Activated naive CD4-positive, alpha-beta T cell treated with anti-CD3 and anti-CD28 coated beads, Interleukin-2, amount 10 ng/mL, durations not matched to agents 5 hours and 36 hours (primary cell): ENCODE measurements at places on chromosomes 11 and 22. TPM values are rescaled to one million over a fixed set of nuclear protein-coding genes. Genes with fewer than 3 reads are reported as not detected.

The SAA2 gene
- total RNA-seq = not detected

The C11orf16 gene
- total RNA-seq = not detected

The MUC5AC gene
- not detected for total RNA-seq

The MAJIN gene
- 0.20 TPM for total RNA-seq

The DBX1 gene
- total RNA-seq = not detected

The OSBPL5 gene
- total RNA-seq = 8.1 TPM

The AQP11 gene
- 0.31 TPM for total RNA-seq

The MS4A1 gene
- 0.41 TPM for total RNA-seq

The TNNT3 gene
- total RNA-seq = 11.3 TPM

The PRSS23 gene
- 1.1 TPM for total RNA-seq

The EFEMP2 gene
- total RNA-seq = 12.1 TPM

The LGALS12 gene
- not detected for total RNA-seq

The CDON gene
- 3.4 TPM for total RNA-seq

The PDGFD gene
- not detected for total RNA-seq

The BATF2 gene
- not detected for total RNA-seq

The ADORA2A gene
- total RNA-seq = 31.8 TPM

The C11orf24 gene
- 23.4 TPM for total RNA-seq

The OR51B2 gene
- not detected for total RNA-seq

The CCDC116 gene
- 0.78 TPM for total RNA-seq

The SLC29A2 gene
- 16.0 TPM for total RNA-seq

The MRGPRF gene
- total RNA-seq = not detected

The RHOD gene
- total RNA-seq = not detected

The TNNI2 gene
- not detected for total RNA-seq

The MS4A4A gene
- total RNA-seq = not detected

The PHF21B gene
- total RNA-seq = not detected

The CBX7 gene
- 18.3 TPM for total RNA-seq

The RIBC2 gene
- total RNA-seq = 8.2 TPM

The APOA4 gene
- not detected for total RNA-seq

The MMP13 gene
- not detected for total RNA-seq

The ARHGAP8 gene
- total RNA-seq = not detected

The LRP4 gene
- total RNA-seq = 0.24 TPM

The ZNF280B gene
- total RNA-seq = 1.7 TPM

The DKK3 gene
- total RNA-seq = not detected

The PLEKHA7 gene
- 4.9 TPM for total RNA-seq

The VWA5A gene
- total RNA-seq = 6.5 TPM

The OR51B4 gene
- not detected for total RNA-seq

The FXYD6 gene
- not detected for total RNA-seq

The ZNF280A gene
- total RNA-seq = not detected

The TRMU gene
- total RNA-seq = 68.6 TPM

The BET1L gene
- 43.5 TPM for total RNA-seq

The P2RY6 gene
- not detected for total RNA-seq
